Thoracic aorta (tissue), 2 donors: ENCODE measurements at places on chromosomes 1 and 21. TPM values are rescaled to one million over a fixed set of nuclear protein-coding genes. Genes with fewer than 3 reads are reported as not detected.

Gene SPRR2E
- total RNA-seq, result not detected

GRCh38 chr1:241186716-241187115 lies 170.3 kb downstream of the RGS7 start:
- no peak for DNase-seq

GRCh38 chr1:64811131-64811530 lies 66.3 kb downstream of the RAVER2 start:
- DNase-seq, result no peak

- no peak for DNase-seq
Observed at GRCh38 chr1:177082855-177083693, 81.4 kb downstream of the ASTN1 start.

Gene TXNIP
- total RNA-seq, result 423 TPM

DNA sequence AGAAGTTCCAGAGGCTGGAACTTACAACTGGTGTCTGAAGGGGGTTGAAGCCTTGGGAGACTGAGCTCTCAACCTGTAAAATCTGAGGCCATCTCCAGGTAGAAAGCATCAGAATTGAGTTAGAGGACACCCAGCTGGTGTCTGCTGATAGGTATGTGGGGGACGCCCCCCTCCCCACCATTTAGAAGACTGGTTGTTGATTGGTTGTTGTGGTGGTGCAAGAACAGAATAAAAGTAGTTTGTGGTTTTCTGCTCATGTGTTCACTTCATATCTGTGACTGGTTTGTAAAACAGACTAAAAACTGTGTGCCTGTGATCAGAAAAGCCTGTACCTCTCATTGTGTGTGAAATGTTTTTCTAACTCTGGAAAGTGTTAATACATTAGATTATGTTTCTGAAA lies 33.2 kb upstream of the PDE4B start:
- no peak for DNase-seq

- DNase-seq, result no peak
Observed at GRCh38 chr21:27371975-27372331, 405.1 kb upstream of the ADAMTS5 start.

Gene AKNAD1
- not detected for total RNA-seq

Gene MATN1
- 1.5 TPM for total RNA-seq

DNA sequence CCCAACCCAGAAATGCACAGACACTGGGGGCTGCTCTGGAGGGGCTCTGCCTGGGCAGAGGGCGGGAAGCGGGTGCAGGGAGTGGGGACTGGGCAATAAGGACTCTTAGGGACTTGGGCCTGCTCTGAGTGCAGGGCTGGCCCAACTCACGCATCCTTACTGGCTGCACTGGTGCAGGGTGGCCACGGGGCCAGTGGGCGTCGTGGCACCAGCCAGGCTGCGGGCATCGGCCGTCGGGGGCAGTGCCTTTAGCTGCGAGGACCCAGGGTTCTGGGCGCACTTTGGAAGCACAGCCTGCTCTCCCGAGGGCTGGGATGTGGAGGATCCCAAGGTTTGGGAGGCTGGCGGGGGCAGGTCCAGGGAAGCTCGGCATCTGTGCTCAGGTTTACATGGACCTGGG lies 27.1 kb upstream of the TTLL10 start:
- DNase-seq, result no peak

GRCh38 chr1:166730299-166730888 lies 108.9 kb upstream of the POGK start:
- DNase-seq, result no peak

Gene NDUFS2
- 63.5 TPM for total RNA-seq

Gene KIF26B
- total RNA-seq, result 0.14 TPM

- no peak for DNase-seq
Observed at GRCh38 chr1:113983391-113983790, 4.1 kb downstream of the OLFML3 start.

DNA sequence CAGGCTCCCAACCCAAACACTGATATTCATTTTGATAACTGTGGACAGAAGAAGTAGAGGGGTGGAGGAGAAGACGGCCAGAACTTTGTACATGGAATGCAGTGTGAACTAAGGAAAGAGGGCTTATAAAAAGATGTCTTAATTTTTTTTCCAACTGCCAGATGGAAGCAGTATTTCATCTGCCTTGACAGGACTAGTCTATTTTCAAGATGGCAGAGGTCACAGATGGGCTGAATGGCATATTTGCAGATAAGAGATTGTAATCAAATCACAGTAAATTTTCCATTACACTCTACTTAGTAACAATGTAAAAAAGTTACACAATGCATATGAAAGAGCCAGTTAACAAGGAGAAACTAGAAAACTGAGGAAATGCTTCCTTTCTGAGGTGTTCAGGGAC lies 246.8 kb upstream of the FMN2 start:
- DNase-seq, result no peak

DNA sequence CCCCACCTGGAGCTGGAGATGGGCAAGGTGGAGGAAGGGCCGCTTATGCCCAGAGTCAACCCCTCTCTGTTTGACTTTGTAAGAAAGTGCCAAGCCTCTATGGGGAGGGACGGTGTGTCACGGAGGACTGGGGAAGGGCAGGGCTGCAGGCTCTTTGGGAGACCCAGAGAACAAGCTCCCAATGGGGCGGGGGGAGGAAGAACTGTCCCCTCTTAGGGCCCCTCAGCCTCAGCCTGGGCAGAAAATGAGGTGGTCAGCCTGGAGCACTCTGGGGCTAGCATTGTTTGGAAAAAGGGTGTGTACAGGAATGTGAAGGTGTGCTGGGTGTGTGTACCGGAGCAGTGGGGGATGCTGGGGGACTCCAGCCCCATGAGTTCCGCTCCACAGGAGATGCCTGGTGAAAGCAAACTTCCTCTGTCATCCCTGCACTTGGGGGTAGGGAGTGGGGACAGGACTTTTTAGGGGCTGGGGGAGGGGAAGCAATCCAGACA lies 1.2 kb upstream of the INAVA start:
- no peak for DNase-seq

GRCh38 chr1:245986404-245987218 lies 520.5 kb downstream of the SMYD3 start:
- DNase-seq, result no peak

GRCh38 chr1:111471012-111471411 lies 2.8 kb upstream of the C1orf162 start:
- DNase-seq, result no peak

Gene LAPTM5
- total RNA-seq, result 91.0 TPM

Gene PADI3
- total RNA-seq, result not detected

GRCh38 chr1:216461466-216461865 lies 38.2 kb upstream of the USH2A start:
- no peak for DNase-seq

- DNase-seq, result no peak
Observed at GRCh38 chr1:221696718-221697461, 45.0 kb downstream of the DUSP10 start.

Gene WNT3A
- not detected for total RNA-seq

DNA sequence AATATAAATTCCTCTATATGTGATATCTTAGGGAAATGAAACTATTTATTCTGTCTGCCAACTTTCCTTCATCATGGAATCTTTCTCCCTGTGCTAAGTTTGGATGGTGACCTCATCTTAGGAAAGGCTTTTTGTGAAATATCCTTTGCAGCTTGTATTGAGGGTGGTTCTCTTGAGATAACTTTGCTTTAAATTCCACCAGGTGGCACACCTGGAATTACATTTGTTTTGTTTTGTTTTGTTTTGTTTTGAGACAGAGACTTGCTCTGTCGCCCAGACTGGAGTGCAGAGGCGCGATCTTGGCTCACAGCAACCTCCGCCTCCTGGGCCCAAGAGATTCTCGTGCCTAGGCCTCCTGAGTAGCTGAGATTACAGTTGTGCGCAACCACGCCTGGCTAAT lies 7.6 kb upstream of the CD1A start:
- no peak for DNase-seq

Gene OR2AK2
- total RNA-seq, result not detected

- DNase-seq, result no peak
Observed at GRCh38 chr1:41024953-41025352, 3.4 kb upstream of the SLFNL1 start.

Gene ELOVL1
- 36.3 TPM for total RNA-seq

- DNase-seq, result no peak
Observed at GRCh38 chr1:28640766-28641165, 2.1 kb downstream of the TAF12 start.

Gene ATP6V1G3
- total RNA-seq, result not detected

DNA sequence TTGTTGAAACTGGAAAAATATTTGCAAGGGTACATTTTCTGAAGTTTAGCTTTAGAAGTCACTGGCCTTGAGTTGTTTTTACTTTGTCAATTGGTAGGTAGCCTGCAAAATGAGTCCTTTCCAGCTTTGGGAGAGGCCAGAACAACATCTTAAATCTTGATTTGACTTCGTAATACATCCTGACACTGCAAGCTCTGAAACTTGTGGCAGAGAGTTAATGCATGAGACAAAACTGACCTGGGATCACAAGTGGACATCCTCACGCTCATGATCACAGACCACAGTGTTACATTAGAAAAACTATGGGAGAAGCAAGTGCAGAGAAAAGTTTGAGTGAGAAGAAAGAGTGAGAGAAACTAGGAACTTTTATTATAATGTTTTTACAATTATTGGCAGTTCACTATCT lies 550.9 kb downstream of the USP25 start:
- DNase-seq, result no peak

DNA sequence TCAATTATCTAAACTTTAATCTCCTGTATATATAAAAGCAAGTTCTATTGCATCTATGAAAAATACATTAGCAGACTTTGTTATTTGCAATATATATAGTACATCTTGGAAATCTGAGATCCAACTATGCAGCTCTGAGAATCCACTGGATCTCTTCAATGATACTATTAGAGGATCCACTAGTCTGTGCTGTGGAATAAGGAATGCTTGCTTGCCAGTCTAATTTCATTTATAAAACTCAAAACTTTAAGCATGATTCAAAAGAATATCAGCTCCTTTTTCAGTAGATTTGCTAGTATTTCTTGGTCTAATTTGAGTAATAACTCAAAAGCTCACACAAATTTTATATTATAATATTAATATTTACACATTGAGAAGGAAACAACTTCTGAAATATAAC lies 115.1 kb downstream of the SPATA6 start:
- DNase-seq, result no peak

- no peak for DNase-seq
Observed at GRCh38 chr1:183214021-183214970, 28.2 kb downstream of the LAMC2 start.

- no peak for DNase-seq
Observed at GRCh38 chr21:32347977-32348376, 44.8 kb downstream of the URB1 start.

Gene SLC5A3
- 35.2 TPM for total RNA-seq

Gene CA6
- not detected for total RNA-seq
